ENCODE measurements at places on chromosomes 1 and 21.

GRCh38 chr1:10898921-10899320, 102.5 kb upstream of the CASZ1 start:
- DNase-seq: no peak

GRCh38 chr1:165342168-165342567, 14.3 kb downstream of the LMX1A start:
- DNase-seq: no peak

DNA sequence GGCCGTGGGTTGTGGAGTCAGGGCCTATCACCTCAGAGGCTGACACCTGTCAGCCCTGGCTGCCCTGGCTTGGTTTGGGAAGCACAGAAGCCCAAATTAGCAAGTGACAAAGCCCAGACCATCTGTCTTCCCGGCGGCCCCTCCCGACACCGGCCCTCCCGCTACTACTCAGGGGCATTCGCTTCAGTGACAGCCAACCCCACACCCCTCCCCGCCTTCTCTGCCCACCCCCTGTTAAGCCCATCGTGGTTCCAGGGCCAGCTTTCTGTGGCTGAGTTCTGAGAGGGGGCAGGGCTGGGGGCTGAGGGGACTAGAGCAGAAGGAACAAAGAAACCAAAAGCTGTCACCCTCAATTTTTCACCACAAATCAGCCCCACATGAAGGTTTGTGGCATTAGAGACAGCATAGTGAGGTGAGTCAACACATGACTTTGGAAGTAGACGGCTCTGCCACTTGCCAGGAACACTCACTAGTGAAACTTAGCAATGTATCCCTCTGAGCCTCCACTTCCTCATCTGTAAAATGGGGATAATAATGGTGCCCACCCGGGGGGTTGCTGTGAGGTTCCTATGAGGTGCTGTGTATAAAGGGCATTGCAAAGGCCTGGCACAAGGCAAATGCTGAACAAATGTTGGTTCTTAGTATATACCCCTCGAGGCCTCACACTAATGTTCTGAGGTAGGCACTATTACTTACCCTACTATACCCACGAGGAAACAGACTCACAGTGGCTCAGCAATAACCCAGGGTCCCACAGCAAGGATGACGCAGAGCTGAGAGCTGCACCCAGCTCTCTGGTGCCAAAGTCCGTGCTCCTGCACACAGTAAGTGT, 5.2 kb upstream of the TNNI1 start:
- no peak for DNase-seq

DNA sequence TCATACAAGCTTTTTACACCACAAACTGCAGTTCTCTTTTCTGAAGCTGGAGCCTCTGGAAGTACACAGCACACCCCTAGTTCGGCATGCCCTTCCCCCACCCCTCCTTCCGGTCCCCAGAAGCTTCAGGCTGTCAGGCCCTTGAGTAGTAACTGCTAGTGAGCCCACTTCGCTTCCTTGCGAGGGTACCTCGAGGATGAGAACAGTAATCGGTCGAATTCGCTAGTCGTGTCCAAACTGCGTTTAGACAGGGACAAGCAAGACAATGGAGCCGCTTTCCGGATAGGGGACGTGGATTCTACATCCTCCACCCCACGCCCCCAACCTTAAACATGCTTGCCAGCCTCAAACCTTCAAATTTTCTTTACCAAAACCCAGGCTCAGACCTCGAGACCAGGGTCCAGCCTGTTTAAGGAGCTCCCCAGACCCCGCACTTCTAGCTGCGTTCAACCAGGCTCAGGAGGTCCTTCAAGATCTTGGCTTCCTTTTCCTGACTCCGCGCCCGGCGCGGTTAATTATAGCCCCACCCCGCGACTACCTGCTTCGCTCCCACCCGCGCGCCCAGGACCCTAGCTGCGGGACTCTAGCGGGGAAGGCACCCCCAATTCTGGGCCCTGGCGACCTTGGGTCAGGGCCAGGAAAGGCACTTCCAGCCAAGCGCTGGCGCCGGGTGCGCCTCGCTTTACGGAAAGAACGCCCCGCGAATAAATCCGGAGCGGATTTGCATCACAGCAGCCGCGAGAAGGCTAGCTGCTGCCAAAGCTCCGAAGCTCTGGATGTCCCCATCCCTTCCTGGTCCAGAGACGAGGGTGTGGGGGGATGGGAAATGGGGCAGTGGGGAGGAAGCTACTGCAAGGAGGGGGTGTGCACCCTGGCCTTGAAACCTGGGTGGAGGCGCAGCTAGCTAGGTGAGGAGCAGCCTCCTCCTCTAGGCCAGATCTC, 8.1 kb upstream of the TSPAN1 start:
- no peak for DNase-seq

DNA sequence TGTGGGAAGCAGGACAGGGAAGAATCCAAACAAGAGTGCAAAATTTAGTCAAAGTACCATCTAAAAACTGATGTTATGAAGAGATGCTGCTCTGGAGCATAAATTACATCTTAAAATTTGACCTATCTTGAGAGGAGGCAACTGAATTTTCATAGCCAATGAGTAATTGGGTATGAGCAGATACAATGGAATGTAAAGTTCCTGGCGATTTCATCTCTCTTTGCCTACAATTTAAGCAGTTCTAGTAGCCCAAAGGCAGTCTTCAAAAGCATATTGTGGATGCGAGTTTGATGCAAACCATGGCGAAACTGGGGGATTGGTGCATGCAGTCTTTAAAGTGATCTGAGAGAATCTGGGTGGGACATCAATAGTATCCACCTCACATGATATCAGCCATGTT, 1265.9 kb downstream of the BRINP3 start:
- DNase-seq: no peak

All from NCI-H1092 treated with DMSO at 0.1 percent for 48 hours (cell line).